Prostate gland (tissue), 2 donors: ENCODE measurements at places on chromosomes 11 and 22. TPM values are rescaled to one million over a fixed set of nuclear protein-coding genes. Genes with fewer than 3 reads are reported as not detected.

Gene OR51B2
- not detected for total RNA-seq

Gene HPS5
- total RNA-seq, result 56.0 TPM

Gene SLC22A6
- not detected for total RNA-seq

Gene LYVE1
- total RNA-seq, result 9.8 TPM

Gene P4HA3
- 0.80 TPM for total RNA-seq

Gene BSX
- not detected for total RNA-seq

Gene EXPH5
- total RNA-seq, result 6.6 TPM

- peak; percentile 60 for DNase-seq
These were observed 3.6 kb downstream of the SEPTIN5 start for GRCh38 chr22:19717691-19718455.

GRCh38 chr11:79447038-79447786, 6.4 kb upstream of the TENM4 start:
- DNase-seq, result no peak

GRCh38 chr11:24965748-24966147, 468.9 kb downstream of the LUZP2 start:
- DNase-seq, result no peak

- DNase-seq, result peak; percentile 72
These were observed 1.4 kb downstream of the ASCL2 start for GRCh38 chr11:2268729-2269600.

- peak; percentile 15 for DNase-seq
These were observed 217.4 kb downstream of the SBF2 start for GRCh38 chr11:10076458-10077141.

DNA sequence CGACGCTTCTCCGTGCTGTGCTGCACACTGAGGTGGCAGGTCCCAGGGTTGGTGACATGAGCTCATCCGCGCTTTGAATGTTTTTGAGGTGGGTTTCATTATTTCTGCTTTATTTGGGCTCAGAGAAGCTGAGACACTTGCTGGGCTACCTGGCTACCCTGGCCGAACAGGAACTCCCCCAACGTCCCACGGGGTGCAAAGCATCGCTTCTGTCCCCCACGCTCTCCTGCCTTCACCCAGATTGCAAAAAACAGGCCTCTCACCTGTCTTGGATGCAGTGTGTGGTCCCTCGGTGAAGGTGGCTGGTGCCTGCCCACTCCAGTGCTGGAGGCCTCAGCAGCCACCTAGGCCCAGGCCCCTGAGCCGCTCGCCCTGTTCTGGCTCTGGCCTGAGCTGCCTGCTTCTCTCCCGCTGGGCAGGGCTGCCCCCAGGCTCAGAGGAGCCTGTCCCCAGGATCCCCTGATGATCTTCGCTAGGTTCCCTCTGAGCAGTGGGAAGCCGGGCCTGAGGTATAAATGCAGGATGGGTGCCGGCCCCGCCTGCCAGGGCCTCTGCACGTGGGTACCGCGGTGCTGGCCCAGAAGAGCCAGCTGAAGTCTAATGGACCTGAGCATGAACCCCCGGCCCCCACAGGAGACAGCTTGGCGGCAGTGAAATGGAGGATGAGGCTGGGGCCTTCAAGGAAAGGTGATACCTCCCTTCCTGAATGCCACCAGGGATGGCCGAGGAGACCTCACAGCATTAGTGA, 15.8 kb upstream of the MRGPRD start:
- DNase-seq, result no peak

DNA sequence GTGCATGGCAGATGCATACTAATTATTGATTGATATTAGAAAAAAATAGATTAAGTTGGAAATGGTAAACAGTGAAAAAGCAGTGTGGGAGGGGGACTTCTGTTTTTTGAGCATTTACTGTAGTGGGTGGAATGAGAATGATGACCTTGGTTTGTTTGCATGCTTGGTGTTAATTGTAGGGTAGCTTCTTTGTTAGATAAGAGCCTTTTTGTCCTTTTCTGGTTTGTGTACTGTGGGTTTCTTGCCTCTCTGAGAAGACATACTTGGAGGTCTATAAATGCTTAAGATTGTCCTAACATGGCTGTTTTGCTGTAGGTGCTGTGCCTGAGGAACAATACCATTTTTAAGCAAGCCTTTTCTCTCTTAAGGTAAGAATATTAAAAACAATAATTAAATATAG, 17.0 kb downstream of the MRPL48 start:
- no peak for DNase-seq

GRCh38 chr11:33582636-33583325, 117.8 kb downstream of the C11orf91 start:
- DNase-seq, result no peak

DNA sequence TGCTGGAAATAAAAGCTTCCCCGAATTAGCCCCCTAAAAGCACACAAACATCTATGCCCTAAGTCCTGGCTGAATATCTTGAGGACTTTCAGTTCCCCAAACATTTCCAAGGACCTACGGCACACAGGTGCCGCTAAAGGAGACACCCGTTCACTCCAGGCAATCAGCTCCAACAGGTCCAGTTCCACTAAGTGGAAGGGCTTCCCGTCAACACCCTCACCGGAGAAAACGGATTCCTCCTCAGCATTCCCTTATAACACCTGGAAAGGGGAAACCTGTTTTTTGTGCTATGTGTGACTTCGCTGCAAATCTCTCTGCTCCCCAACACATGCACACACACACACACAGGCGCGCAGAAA, 3.9 kb downstream of the TENM4 start:
- DNase-seq, result no peak

GRCh38 chr11:75859614-75860013, 44.6 kb downstream of the UVRAG start:
- no peak for DNase-seq

DNA sequence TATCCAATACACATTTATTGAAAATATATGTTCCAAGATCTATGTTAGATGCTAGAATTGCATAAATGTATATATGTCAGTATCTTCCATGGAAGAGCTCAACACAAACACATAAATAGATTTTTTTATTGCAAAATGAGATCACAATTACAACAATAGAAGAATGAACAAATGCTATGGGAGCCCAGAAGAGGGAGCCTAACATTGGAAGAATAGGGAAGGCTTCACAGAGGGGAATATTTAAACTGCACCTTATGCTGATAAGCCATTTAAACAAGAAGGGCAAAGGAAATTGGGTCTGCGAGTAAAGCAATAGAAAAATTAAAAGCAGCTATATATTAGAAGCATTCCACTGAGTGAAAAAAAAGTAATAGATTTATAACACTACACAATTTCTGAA, 96.1 kb upstream of the LRRC55 start:
- DNase-seq, result no peak

DNA sequence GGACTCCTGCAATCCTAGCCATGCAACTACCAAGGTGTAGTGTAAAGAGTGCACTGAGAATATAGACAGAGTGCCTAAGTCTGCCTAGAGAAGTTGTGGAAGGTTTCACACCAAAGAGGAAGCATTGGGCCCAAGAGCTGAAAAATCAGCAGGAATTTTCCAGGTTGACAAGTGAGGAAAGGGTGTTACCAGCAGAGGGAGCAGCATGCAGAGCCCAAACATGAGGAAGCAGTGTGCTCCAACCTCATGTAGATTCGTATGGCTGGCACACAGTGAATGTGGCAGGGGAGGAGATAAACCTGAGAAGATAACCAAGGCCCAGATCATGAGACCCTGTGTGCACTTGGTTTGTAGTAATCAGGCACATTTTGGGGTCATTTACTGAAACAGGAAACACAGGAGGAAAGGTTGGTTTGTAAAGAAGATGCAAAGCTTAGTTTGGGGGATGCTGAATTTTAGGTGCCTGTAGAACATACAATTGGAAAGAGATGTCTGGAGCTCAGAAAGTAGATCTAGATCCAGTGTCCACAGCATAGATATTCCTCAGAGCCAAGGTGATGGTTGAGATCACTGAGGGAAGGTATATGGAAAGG, 1.7 kb downstream of the HPX start:
- peak; percentile 55 for DNase-seq

GRCh38 chr11:84648471-84648870, 978.7 kb downstream of the DLG2 start:
- no peak for DNase-seq

- no peak for DNase-seq
These were observed 9.5 kb downstream of the EI24 start for GRCh38 chr11:125578783-125579182.

DNA sequence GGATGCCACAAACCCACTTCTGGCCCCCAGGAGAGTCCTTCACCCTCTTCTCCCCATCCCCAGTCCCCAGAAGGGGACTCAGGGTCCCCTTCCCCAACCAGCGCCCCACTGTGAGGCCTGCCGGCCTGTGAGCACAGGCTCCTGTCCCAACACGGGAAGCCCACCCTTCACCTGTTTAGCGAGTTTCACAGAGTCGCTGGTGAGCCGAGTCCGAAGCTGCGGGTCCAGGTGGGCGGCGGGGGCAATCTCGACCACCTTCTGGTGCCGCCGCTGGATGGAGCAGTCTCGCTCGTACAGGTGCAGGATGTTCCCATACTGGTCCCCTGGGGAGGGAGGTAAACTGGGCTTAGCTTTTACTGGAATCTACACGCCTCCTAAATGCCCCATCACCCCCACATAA, 13.3 kb downstream of the LRFN4 start:
- no peak for DNase-seq

DNA sequence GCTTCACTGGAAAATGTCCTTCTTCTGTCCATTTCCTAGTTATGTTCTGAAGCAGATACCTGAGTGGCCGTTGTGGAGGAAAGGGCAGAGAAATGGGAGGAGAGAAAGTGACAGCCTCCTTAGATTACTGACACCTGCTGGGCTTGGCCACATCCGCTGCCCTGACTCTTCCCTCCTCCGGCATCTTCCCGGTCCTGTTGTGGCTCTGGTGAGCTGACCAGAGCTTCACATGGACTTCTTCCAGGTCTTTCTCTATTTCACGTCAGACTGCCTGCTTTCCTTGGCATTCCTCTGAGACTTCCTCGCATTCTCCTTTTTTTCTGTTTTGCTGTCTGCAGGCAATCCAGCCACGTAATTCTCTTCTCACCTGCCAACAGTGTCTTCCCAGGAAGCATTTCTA, 138.7 kb upstream of the E2F8 start:
- DNase-seq, result no peak

GRCh38 chr22:28015046-28015425, 96.0 kb upstream of the PITPNB start:
- DNase-seq, result no peak

- peak; percentile 77 for DNase-seq
These were observed 276.9 kb downstream of the FAM76B start for GRCh38 chr11:95512682-95513081.

- no peak for DNase-seq
These were observed 1181.6 kb downstream of the TBC1D22A start for GRCh38 chr22:47943729-47944700.

DNA sequence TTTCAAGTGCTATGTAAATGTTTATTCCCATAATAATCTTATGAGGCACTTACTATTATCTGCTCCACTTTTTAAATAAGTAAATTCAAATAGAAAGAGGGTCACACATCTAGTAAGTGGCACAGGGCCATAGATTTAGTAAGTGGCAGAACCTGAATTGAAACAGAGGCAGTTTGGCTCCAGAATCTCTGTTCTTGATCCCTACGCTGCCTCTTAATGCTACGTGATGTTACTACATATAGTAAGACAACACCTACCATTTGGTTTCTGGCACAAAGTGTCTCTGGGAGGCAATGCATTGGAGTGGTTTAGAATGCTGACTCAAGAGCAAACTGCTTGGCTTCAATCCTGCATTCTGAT, 1018.3 kb downstream of the DLG2 start:
- no peak for DNase-seq

DNA sequence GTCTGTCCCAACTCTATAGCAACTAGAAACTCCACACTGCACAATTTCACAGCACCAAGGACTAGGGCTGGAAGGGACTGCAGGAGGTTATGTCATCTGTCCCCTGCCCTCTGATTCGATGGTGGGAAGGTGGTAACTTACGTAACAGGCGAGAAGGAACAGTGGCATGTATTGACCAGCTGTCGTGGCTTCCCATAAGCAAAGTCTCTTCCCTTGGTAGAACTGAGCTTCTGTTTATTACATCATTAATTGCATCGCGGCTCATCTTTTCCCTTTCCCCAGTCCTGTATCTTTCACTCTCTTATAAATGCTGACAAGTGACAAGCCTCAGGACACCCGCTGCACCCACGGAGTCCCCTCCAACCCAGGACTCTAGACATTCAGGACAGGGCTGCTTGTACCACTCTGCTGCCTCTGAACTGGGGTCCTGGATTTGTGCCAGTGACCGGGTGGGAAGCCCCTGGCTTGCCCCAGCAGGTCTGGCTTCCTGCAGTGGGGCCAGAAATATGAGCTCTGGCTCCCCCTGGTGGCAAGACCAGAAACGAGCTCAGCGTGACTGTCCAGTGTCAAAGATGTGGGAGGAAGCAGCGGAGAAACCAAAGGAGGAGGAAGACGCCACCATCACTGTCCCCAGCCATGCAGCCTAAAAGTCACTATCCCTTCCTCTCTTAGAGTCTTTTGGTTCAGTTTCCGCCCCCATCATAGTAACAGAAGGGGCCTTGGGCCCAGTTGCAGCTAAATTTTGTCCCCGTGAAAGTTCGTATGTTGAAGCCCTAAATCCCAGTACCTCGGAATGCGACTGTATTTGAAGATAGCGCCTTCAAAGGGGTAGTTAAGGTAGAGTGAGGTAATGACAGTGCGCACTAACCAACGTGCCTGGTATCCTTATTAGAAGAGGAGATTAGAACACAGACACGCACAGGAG, 84.5 kb downstream of the ISX start:
- peak; percentile 62 for DNase-seq

- DNase-seq, result no peak
These were observed 75.4 kb upstream of the DDI1 start for GRCh38 chr11:103961010-103961409.

DNA sequence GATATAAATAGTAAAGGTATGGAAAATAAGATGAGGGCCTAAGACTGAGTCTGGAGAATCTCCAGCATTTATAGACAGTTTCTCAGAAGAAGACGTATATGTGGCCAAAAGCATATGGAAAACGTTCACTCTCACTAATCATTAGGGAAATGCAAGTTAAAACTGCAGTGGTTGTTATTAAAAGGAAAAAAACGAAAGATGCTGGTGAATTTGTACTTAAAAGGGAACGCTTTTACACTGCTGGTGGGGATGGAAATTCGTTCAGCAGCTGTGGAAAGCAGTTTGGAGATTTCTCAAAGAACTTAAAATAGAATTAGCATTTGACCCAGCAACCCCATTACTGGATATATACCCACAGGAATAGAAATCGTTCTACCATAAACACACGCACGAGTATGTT, 180.5 kb upstream of the CADM1 start:
- DNase-seq, result no peak

DNA sequence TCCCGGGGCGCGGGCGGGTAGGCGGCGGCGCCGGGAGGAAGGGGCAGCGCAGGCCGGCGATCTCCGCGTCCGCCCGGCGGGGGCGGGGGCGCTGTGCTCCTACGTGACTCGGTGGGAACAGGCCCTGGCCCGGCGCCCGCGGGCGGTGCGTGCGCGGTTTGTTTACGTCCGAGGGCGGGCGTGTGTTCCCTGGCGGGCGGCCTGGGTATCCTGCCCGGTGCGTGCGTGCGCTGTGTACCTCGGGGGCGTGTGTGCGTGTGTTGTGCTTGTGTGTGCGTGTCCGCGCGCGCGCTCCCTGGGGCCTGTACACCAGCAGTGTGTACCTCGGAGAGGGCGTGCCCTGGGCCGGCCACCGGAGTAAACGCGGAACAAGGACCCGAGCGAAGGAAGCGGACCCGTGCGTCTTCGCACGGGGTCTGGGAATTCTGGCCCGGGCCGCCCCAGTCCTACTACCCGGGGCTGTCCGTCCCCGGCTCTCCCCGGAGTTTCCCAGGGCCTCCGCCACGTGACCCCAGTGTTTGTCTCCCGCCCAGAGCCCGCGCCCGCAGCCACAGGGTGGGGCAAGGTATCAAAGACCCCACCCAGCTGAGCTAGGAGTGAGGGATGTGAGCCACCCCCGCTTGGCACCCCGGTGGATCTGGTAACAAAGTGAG, 769 bp downstream of the MAFF start:
- peak; percentile 93 for DNase-seq
